Vagina (tissue), 2 donors: ENCODE measurements at places on chromosomes 1 and 21. TPM values are rescaled to one million over a fixed set of nuclear protein-coding genes. Genes with fewer than 3 reads are reported as not detected.

SELENBP1 gene
- 30.9 TPM for total RNA-seq

C1orf185 gene
- not detected for total RNA-seq

SERPINC1 gene
- not detected for total RNA-seq

GRCh38 chr1:23575226-23575810 lies 16.0 kb upstream of the ID3 start:
- no peaks in the 10 kb centered on the region for H3K36me3 ChIP-seq
- peaks cover 25% of the 10 kb centered on the region for H3K4me1 ChIP-seq
- H3K27ac ChIP-seq = no peak overlapping the region
- DNase-seq = no peak
- no peaks in the 10 kb centered on the region for H3K27me3 ChIP-seq

GRCh38 chr1:200628223-200628881 lies 7.8 kb upstream of the KIF14 start:
- H3K27me3 ChIP-seq = no peaks in the 10 kb centered on the region
- no peak for DNase-seq
- H3K4me3 ChIP-seq = no peak overlapping the region
- H3K36me3 ChIP-seq = no peaks in the 10 kb centered on the region

GRCh38 chr1:101290119-101290921 lies 53.5 kb downstream of the S1PR1 start:
- H3K27me3 ChIP-seq = no peaks in the 10 kb centered on the region
- H3K4me3 ChIP-seq = no peak overlapping the region
- no peaks in the 10 kb centered on the region for H3K36me3 ChIP-seq
- no peak for DNase-seq
- H3K27ac ChIP-seq = no peak overlapping the region
- no peaks in the 10 kb centered on the region for H3K4me1 ChIP-seq

DNA sequence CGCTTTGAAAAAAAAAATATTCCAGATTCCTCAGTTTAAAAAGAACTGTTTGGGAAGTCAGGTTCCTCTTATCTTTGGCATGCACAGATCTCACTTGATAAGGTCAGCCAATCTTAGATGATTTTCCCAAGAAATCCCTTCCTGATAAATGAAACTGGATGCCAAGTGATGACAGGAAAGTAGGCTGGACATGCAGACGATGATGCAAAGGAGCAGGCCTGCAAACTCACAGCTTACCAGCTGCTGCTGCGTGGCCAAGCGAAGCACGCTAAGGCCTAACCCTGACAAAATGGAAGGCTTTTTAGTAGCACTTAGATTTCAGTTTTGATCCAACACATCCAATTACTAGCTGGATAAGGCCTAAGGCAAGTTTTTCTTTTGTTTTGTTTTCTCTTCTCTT lies 10.1 kb downstream of the TADA1 start:
- peaks cover 7% of the 10 kb centered on the region for H3K4me1 ChIP-seq
- H3K27me3 ChIP-seq = no peaks in the 10 kb centered on the region
- DNase-seq = no peak
- H3K36me3 ChIP-seq = peaks cover 29% of the 10 kb centered on the region
- H3K27ac ChIP-seq = no peak overlapping the region
